ENCODE measurements at places on chromosomes 6 and 20.

GRCh38 chr6:129701721-129702455 lies 8.1 kb downstream of the ARHGAP18 start:
- DNase-seq: no peak

DNA sequence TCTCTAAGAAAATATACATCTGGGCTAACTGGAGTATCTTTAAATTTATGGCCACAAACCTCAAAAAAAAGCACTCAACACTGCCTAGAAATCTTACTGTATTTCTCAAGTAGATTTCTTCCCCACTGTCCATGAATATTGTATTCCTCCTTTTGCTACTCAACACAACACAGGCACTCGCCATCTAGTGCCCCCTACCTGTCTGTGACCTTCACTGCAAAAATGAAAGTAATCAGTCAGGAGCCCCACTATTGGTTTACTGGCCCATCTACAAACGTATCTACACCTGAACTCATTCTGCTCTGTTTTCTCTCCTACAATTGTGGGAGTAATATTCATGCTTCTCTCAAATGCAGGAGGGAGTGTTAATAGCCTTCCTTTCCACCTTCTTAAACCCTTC lies 58.3 kb downstream of the LY86 start:
- no peak for DNase-seq

DNA sequence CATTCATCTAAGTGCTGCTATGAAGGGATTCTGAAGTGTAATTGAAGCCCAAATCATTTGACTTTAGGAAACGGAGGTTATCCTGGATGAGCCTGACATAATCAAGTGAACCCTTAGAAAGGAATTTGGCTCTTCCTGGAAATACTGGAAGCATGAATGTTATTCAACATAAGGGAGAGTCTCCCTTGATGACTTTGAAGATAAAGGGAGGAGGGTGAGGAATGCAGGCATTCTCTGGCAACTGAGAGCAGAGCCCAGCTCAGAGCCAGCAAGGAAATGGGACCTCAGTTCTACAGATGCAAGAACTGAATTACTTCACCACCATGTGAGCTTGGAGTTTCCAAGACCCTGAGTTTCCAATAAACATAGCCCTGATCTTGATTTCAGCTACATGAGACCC lies 168.2 kb downstream of the DLL1 start:
- DNase-seq: no peak

DNA sequence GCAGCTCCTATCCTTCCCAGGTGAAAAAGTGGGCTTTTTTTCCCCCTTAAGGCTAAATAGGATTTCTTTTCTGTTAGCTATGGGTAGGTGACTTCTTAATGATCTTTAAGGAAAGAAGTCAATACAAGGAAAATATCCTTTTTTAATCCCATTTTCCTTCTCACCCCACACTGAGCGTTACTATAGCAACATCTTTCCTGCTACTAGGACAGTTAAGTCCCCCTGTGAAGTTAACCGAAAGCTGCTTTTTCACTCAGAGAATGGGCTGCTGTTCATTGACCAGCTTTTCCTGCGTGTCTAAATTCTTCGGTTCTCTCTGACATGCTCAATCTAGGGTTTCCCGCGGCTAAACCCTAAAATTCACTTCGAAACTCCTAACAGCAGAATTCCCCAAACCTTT lies 173.1 kb upstream of the AGPAT4 start:
- no peak for DNase-seq

DNA sequence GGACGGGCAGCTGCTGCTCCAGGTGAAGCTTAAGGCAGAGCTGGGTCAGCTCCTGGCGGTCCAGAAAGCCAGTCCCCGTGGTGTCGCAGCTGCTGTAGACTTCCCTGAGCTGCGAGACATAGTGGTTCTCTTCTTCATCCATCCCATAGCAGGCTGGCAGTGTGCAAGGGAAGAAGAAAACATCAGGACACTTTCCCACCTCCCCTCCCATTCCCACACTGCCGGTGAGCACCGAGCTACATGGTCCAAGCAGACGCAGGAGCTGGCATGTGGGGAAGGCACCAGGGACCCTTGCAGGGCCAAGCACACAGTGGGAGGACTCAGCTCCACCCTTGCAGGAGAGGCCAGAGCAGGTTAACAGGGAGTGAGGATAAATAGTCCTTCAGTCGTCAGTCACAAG lies 58.9 kb downstream of the NINL start:
- DNase-seq: no peak
